ENCODE measurements at places on chromosomes 1 and 21. TPM values are rescaled to one million over a fixed set of nuclear protein-coding genes. Genes with fewer than 3 reads are reported as not detected.

GRCh38 chr1:8061673-8062386 is 35.7 kb upstream of the ERRFI1 start:
- no peak for DNase-seq

DNA sequence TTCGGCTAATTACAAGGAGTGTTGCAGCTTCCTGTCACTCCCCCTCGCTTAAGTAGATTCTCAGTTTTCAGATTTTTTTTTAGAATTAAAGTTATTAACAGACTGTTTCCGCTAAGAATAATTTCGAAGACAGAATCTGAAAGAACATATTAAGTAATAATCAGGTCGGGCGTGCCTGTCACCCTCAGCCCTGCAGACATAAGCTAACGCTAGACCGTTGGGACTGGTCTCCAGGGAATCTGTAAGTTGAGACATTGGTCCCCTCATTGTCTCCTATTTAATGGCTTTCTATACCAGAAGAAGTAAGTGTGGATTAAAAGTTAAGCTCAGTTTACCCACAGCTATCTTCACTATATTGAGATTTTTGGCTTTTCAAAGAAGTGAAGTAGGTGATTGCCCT is 14.5 kb downstream of the NMNAT1 start:
- DNase-seq = no peak

DAB1 gene
- 4.0 TPM for total RNA-seq

OR6K3 gene
- not detected for total RNA-seq

FCRLA gene
- not detected for total RNA-seq

GRCh38 chr1:156693848-156694689 is 11.3 kb downstream of the CRABP2 start:
- no peak for DNase-seq

- peak; percentile 29 for DNase-seq
Observed at GRCh38 chr1:43975249-43975961, 645 bp downstream of the ATP6V0B start.

DNA sequence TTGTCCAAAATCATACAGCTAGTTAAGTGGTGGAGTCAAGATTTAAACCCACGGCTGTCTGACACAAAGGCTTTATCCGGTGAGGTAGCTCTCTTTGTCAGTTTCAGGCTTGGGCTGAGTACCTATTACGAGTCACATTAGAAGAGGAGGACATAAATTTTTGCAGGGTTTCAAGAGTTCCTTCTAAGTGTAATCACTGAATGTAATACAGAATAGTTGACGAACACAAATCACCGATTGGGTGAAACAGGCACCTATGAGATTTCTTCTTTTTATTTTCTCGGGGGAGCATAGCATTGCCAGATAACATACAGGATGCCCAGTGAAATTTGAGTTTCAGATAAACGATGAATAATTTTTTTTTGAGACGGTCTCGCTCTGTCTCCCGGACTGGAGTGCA is 847 bp downstream of the PSMD4 start:
- DNase-seq = peak; percentile 23

SELP gene
- 12.1 TPM for total RNA-seq

SHISAL2A gene
- total RNA-seq = 27.2 TPM

GRCh38 chr1:246600579-246600978 is 34.3 kb downstream of the CNST start:
- DNase-seq = no peak

DNA sequence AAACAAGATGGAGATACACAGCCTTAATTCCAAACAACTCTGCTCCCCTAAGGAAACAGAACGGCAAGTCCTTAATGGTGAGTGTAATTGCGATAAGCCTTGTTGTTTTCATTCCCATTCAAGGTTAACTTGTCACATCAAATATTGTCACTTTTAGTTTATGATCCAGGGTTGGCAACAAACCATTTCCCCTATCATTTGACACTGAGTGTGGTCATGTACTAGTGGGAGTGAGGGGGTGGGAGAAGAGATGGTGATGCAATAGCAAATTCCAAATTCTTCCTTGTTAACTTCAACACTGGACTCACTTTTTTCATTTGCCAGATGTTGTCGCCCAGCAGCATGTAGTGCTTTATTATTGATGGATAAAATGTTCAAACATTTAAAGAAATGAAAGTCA is 140.4 kb downstream of the ZNF326 start:
- no peak for DNase-seq

DNA sequence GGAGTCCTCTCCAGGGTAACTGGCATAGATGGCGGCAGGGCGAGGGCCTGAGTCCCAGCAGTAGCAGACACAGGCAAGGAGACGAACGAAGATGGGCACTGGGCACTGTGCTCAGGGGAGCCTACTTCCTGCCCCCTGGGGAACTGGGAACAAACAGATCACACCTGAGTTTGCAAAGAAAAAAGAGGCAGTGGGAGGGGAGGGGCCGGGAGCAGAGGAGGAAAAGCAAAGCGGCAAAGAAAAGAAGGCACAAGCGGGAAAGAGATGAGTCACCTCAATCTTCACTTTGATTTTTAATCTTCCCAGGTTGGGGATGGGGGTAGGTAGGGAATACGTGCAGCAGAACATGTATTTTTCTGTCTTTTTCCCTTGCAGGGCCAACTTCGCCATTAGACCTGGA is 44.0 kb downstream of the ZSCAN20 start:
- DNase-seq = no peak

DNA sequence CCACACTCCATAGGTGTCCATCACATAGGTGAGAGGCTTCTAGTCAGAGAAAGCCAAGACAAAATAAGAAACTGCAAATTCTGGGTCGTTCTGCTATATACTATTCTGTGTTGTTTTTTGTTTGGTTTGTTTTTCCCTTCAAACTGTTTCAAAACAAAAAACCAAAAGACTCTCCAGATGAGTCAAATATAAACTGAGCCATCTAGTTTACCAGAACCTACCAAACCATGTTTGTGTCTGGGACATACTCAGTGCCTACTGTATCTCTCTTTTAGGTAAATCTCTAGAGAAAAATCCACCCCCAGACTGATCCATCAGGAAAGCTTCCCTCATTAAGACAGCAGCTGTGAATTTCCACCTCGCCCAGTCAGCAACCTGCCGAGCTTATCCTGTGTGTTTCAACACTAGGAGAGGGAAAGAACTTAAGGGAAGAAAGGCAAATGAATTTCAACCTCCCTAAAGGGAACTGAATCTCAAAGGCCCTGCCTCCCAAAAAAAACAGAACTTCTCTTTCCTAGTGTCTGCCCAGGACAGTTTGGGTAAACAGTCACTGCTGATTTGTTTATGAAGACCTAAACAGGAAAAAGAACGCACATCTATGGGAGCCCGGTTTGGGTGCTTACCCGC is 17.2 kb downstream of the PPT1 start:
- no peak for DNase-seq

- no peak for DNase-seq
Observed at GRCh38 chr1:46044116-46044515, 88.3 kb downstream of the PIK3R3 start.

DNA sequence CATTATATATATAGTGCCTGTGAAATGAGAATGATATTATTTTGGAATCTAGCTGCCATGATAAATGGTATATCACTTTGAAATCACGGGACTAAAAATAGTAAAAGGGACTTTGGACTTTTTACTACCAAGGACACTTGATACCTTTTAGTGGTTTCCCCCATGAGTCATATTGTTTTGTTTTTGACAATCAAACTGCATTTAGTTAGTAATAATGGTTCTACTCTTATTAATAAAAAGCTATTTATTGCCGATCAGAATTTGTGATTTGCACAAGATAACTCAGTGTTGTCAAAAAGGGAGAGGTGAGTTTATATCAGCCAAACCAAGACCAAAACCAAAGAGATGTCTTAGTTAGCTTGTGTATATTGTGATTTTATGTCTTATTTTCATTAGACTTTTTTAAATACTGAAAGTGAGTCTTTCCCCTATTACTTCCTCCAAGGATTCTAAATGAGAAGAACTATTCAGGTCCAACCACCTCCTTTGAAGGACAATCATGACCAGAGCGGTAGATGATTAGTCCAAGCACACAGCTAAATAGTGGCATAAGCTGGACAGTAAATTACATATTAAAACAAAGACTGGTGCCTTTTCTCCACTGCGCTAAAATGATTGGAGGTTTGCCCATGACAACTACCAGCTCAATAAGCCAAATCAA is 281.7 kb upstream of the ESRRG start:
- DNase-seq = no peak

GRCh38 chr1:154960446-154961136 is 991 bp downstream of the PYGO2 start:
- DNase-seq = no peak

- no peak for DNase-seq
Observed at GRCh38 chr1:192488058-192488457, 87.5 kb upstream of the RGS1 start.

DNA sequence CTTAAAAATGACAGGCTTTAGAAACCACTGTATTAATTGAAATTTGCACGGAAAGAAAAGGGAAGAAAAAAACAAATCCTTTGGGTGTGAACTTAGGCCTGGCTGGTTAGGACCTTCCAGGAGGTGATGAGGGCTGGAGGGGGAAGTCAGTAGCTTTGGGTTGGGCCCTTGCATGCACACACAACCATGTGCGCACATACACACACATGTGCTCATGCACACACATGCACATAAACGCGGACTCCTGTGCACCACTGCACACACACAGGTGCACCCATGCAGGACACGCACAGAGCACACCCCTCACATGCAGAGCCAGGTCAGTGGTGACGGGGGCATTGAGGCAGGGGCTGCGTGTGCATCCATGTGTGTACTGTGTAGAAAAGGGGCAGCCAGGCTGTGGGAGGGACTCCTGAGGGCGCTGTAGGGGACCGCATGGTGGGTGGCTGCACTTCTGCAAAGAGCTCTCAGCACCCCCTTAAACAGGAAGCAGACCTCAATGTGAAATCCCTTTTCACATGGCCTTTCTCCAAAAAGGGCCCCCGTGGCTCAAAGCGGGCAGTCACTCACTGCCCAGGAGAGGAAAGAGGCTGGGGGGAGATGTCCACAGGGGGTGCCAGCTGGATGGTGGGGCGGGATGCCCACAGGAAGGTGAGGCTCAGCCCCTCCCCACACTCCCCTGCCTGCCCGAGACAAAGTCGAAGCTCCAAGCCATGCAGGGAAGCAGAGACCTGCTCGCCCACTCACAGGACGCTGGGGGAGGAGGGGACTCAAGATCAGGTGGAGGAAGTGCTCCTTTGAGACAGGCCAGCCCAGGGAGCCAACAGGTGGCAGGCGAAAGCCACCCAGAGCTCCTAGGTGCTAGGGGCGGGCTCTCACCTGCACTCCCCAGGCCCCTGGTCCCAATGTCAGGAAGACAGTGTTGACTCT is 95.2 kb downstream of the ITPKB start:
- peak; percentile 47 for DNase-seq

TRIM46 gene
- 6.1 TPM for total RNA-seq

DNA sequence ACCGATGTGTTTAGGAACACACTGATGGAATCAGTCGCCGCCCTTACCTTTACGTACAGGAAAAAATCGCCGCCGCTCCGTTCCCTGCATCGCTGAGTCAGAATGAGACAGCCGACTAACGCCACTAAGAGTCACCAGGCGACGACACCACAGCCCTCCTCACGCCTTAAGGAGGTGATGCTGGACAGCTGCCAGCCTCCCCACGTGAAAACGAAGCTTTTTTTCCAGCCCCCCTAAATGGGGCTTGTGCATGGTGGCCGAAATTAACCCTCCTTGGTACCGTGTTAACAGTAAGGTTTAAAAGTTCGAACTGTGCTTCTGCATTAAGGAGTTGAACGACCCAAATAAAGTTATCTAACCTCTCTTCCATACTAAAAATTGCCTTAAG is 511 bp downstream of the DNTTIP2 start:
- DNase-seq = no peak

BTBD8 gene
- total RNA-seq = 1.9 TPM

DNA sequence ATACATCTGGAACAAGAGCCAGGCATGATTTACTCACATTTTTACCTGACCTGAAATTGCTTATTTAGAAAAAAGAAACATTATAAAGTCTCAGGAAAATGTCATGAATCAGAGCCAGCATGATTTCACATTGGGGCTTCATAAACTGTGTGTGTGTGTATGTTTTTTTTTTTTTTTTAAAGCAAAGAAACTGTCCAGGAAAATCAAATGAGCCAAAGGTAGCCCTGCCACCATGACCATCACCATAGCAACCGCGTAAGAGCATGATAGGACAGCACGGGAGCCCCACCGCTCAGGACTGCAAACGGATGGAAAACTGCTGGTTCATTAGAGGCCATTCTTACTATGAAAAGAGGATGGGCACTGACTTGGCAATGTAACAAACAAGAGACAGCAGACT is 139.2 kb downstream of the NTMT2 start:
- DNase-seq = no peak

- DNase-seq = no peak
Observed at GRCh38 chr1:53446051-53446450, 13.1 kb upstream of the DMRTB1 start.

CR2 gene
- 0.22 TPM for total RNA-seq

AVPR1B gene
- not detected for total RNA-seq

GRCh38 chr1:234527346-234527745 is 48.4 kb upstream of the TARBP1 start:
- no peak for DNase-seq

- DNase-seq = no peak
Observed at GRCh38 chr1:218760601-218761570, 412.8 kb upstream of the LYPLAL1 start.

- DNase-seq = no peak
Observed at GRCh38 chr1:76677416-76678405, 189.6 kb upstream of the ST6GALNAC5 start.

- no peak for DNase-seq
Observed at GRCh38 chr1:176444286-176444685, 18.7 kb upstream of the PAPPA2 start.
